ENCODE measurements at places on chromosomes 1 and 21.

DNA sequence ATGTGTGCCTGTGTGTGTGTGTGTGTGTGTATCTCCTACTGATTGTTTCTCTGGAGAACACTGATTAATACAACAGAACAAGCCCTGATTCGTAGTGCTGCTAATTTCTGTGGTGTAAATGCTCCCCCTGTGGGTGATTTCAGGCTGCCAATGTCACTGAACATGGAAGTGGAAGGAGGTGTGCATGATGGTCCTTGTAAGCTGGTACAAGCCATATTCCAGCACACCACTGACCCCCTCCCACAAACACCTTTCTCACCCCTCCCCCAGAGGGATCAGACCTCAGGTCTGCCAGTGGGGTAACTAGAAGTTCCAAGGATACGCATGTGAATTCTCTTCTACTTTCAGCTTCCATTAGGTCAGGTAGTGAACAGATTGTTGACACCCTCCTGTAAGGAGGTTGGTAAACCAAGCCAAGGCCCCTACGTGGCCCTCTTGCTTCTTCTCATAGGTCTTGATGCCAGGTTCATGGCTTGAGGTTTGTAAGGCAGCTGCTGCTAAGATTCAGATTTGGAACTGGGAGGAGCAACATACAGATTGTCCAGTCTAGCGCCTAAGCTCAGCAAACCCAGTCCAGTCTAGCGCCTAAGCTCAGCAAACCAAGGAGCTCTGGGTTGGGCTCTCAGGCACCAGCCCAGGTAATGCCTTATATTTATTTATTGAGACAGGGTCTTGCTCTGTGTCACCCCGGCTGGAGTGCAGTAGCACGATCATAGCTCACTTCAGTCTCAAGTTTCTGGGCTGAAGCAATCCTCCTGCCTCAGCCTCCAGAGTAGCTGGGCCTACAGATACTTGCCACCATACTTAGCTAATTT is 38.7 kb downstream of the DHCR24 start:
- DNase-seq, result no peak

DNA sequence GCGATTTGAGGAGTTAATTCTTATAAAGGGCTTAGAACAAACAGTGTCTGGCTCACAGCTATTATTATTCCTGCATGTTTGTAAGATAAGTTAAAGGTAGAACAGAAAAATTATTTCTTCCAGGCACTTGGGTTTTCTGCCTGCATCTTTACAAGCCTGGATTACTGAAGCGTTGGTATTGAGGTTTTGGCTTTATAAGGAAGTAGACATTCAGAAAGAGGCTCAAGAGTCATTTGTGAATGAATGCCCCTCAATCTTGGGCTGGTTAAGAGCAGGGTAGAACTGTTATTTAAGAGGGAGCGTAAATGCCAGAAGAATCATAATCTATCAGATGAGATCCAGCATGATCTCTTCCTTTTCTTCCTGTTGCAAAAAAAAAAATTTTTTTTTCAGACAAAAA is 77.3 kb upstream of the ARID1A start:
- no peak for DNase-seq

GRCh38 chr1:200979574-200980451 is 43.7 kb downstream of the KIF21B start:
- DNase-seq, result peak; percentile 19

DNA sequence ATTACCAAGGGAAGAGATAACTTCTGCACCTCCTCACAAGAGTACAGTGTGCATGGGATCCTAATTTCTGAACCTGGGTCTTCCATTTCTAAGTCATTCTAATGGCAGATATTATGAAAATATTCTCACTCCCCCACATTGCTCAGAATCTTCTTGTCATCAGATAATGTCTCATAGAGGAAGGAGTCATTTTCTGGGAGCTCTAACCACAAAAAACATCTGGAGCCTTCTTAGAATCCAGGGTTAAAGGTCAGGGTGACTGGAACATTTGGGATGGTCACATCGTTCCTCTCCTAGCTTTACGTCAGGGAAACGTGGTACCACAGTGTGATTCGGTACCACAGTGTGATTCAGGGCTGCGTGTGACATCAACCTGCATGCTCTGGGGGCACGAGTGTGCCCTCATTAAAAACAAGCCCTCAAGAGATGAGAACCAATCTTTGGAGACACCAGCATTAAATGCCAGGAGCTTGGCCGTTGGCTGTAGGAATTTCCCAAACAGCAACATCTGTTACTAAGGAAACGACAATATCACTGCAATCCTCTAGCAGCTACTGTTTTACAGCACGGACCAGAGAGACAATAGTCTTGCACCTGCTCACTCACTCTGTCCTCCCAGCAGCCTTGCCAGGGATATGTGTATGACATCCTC is 179.1 kb downstream of the PSMG1 start:
- DNase-seq, result no peak

- no peak for DNase-seq
These were observed 12.0 kb downstream of the EGLN1 start for GRCh38 chr1:231410036-231410612.

- no peak for DNase-seq
These were observed 189.0 kb upstream of the RUNX1 start for GRCh38 chr21:35238119-35238518.

DNA sequence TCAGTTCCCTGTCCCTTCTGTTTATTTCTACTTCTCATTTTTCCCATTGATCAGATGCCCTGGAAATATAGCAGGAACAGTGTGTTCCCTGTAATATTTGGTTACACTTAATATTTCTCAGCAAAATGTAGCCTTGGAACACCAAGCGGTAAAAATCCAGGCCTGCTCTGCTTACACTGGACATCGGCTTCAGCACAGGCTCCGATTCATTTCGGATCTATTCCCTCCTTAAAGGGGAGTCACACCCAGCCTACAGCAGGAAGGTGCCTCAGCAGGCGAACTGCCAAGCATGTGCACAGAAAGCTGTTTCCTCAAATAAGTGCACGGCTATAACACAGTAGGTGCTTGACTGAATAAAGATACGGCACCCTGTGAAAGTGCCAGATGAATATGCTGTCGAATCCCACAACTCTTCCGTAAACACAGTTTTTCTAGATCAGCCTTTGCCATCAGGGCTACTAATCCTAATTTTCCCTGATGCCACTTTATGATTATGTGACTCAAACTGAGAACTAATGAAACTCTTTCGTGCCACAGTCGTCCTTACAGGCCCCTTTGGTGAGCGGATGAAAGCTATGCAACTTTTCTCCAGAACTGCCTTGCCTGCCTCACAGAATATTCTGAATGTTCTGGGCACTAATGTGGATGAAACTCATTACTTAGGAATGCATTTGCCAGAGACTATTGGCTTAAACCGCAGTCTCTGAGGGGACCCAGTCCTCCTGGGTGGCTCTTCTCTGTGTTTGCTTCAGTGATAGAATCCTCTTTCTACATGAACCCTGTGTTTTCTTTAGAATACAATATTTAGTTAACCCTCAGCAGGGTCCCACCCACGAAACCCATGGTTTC is 275.5 kb upstream of the RUNX1 start:
- DNase-seq, result peak; percentile 10

GRCh38 chr1:100349246-100349645 is 3.1 kb upstream of the CDC14A start:
- DNase-seq, result no peak

GRCh38 chr1:176884911-176885310 is 279.6 kb downstream of the ASTN1 start:
- no peak for DNase-seq

GRCh38 chr21:28937737-28938136 is 54.9 kb downstream of the LTN1 start:
- DNase-seq, result no peak

- peak; percentile 65 for DNase-seq
These were observed 3.8 kb downstream of the FBXO2 start for GRCh38 chr1:11650331-11650991.

DNA sequence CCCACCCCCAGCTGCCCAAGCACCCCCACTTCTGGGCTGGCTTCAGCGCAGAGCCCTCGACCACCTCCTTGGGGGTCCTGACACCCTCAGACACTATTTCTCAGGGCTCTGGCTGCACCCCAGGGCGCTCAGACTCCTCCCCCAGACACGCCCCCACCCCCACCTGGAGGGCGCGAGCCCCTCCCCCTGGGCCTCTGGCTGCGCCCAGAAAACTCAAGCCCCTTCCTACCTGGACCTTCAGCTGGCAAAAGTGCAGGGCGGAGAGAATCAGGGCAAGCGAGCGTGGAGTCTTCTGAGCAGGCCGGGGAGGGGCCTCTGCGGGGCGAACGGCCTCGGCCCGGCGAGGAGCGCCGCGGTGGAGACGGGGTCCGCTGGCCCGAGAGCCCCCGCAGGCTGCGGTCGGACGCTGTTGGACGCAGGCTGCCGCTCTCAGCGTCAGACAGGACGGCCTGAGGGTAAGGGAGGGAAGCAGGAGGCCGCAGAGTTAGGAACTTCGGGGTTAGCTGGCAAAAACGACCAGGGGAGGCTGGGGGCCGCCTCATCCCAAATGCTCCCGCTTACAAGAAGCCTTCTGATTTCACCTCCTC is 17.4 kb upstream of the NBPF1 start:
- DNase-seq, result no peak

- no peak for DNase-seq
These were observed 141.4 kb upstream of the GRIK3 start for GRCh38 chr1:37175666-37176215.

- no peak for DNase-seq
These were observed 1.3 kb upstream of the FASLG start for GRCh38 chr1:172657586-172657985.

- peak; percentile 85 for DNase-seq
These were observed 7.5 kb upstream of the ZNF436 start for GRCh38 chr1:23376890-23377811.

DNA sequence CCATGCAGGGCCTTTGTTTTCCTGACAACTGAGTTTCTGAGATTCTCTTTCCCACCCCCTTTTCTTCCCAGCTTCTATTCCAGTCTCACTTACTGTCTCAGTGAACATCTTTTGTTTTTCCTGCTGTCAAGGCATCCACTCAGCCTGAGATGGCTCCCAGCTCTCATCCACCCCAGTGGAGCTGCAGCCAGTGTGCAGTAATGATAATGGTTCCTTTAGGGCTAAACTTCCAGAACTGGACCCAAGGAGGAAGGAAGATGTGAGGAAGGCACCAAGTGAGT is 44.4 kb upstream of the KIRREL1 start:
- DNase-seq, result no peak

DNA sequence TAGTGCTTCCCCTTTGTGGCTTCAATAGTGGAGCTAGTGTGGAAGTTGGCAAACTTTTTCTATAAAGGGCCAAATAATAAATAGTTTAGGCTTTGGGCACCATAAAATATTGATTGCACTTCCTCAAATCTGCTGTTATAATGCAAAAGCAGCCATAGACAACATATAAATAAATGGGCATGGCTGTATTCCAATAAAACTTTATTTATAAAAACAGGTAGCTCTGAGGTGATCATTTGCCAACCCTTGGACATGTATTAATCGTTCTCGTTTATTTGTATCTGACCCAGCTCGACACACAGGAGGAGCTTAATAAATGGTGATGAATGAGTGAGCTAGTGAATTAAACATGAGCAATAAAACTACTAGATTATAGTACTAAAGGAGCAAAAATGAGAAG is 13.3 kb downstream of the KAZN start:
- DNase-seq, result no peak

DNA sequence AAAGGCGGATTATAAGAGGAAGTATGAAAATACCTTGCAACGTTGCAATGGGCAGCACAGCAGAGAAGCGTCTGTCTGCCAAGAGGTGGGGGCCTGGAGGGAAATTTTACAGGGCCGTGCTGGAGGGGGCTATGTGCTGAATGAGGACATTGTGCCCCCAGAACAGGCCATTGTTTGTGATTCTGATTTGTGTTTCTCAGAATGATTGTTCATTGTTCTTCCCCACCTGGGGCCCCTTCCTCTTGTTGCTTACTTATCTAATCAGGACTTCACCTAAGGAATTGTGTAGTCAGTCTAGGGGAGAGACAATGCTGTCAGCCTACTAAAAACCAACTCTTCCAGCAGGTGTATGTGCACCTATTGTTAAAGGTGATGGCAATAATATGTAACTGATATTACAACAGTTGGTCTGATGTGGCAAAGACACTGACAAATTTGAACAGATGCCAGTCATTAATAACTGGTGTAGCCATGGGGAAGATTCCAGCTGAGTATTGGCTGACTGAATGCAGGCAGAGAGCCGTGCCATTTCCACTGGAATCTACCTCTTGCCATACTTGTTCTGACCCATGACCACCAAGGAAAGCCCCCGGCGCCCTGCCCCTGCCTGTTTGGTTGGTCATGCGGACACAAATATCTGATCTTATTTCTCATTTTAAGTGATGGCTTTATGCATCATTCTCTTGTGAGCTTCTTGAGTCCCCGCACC is 45.2 kb upstream of the PSEN2 start:
- no peak for DNase-seq

- DNase-seq, result no peak
These were observed 1.2 kb downstream of the ACBD3 start for GRCh38 chr1:226185141-226186036.

DNA sequence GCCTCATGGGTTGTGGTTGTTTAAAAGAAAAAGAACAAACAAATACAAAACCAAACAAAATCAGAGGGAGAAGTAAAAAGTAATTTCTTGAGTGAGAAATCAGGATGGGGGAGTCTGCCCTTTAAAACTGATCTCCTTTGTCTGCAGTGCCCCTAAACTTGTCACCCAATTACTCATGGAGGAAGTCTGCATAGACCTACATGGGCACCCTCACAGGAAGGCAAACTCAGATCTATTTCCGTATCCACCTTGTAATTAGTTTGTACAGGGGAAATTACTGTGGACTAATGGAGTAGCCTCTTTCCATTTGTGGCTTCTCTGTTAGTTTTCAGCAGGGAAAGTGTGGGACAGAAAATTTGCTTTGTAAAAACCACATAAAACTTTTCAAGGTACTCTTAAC is 600.4 kb downstream of the ADGRL2 start:
- no peak for DNase-seq

Measured in MG63 (cell line).